ENCODE measurements at places on chromosomes 16 and 17.

DNA sequence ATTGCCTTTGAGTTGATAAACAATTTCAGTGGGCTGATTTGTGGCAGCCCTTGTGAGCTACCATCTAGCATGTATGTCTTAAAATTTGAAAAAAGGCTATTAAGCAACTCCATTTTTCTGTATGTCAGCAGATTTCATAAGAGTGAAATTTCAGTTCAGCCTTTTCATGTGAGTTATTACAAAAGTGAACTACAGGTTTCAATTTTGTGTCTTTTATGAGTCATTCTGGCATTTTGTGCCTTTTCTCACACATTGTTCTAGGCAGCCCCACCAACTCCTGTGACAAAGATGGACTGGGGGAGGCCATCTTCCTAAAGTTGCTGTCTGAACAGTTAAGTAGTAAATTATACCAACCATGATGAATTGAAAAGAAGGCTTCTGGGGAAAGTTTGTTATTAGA, 52.1 kb downstream of the USP10 start:
- DNase-seq = no peak

GRCh38 chr17:41498276-41498675, 7.1 kb downstream of the KRT13 start:
- DNase-seq = no peak

DNA sequence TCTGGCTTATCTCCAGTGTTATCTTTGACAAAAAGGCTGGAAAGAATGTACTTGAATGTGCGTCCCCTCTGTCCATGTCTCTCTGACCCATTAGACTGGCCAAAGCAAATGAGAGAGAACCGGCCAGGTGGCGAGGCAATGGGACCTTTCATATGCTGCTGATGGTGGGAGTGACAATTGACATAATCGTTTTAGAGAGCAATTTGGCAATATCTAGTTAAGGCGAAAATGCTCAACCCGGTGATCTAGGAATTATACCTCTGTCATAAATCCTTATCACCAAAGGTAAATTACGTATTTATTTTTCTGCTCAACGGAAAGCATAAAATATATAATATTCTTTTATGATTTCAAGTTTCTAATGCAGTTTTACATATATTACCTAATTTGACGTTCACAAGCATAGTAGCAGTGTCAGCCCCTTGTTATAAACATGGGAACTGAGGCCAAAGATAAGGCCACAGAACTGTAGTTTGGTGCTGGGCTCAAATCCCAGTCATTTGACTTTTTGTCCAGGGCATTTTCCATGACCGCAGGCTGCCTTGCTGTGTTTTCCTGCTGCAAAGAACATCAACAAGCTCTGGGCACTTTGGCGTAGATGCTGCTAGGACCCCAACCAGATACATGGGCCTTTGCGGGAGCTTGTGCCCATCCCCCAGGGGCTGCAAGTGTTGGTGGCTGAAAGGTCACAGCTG, 14.7 kb upstream of the SDK2 start:
- DNase-seq = no peak

DNA sequence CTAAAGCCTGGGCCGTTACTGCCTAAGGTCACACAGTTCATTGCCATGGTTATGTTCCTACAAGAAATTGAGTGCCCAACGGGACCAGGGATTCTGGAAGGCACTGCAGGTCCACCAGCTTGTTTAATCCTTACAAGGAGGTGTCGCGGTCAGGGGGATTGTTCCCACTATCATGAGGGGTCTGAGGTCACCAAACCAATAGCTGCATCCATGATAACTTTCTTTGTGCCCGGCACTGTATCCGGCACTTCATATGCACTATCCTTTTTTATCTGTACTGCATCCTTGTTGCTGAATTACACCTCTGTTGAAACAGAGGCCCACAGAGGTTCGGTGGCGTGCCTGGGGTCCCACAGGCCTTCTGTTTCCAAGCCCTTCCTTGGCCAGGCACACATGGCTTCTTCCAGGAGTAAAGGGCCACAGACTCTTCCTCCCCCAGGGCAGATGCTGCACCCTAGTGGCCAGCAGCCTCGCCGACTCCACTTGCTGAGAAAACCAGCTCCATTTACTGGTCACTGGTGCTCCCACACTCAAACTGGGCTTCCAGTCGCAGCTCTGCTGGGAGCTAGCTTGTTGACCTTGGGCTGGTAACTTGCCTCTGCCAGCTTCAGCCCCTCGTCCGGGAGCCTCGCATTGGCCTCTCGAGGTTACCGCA, 82.0 kb upstream of the PLCG2 start:
- peak; percentile 35 for DNase-seq

GRCh38 chr16:84616515-84616914, 1.4 kb downstream of the COTL1 start:
- no peak for DNase-seq

DNA sequence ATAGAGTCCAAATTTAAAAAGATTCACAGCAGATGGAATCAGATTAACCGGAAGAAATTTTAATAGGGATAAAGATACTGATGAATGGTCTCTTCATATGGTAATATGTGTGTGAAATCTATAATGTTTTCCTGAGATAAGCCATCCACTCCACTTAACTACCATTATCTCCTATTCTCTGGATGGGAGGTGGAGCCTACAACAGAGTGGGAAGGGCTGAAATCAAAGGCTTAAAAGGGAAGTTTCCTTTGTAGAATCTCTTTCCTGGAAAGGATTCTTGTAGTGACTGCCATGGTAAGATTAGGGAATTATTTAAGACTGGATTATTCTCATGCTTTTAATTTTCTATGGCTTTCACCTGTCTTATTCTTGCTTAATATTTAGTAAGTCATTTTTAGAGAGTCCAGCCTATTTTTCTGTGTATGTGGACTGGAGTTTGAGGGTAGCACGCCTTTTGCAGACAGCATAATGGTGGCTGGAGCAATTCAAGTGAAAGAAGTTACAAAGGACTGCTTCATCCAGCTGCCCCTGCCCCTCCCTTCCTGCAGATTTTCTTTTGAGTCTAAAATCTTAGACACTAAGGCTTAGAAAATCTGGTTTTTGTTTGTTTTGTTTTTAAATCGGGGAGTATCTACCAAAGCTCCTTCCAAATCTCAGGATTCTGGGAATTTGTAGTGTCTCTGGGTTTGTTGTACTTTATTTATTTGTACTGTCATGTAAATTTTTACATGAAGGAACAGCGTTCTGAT, 26.5 kb downstream of the KAT7 start:
- DNase-seq = no peak

DNA sequence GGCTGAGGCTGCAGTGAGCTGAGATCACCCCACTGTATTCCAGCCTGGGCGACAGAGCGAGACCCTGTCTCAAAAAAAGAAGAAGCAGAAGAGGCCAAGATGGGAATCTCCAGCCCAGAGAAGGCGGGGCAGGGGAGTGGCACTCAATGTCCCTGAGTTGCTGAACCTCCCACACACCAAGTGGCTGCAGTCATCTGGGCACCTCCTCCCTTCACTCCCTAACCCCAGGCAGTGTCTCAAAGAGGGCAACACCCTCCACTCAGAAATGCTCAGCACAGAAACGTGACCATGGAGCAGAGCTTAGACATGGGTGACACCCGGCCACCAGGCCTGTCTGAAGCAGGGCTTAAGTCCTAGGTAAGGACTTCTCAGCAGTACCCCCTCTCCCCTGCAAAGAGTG, 36.3 kb upstream of the BCAR1 start:
- no peak for DNase-seq

DNA sequence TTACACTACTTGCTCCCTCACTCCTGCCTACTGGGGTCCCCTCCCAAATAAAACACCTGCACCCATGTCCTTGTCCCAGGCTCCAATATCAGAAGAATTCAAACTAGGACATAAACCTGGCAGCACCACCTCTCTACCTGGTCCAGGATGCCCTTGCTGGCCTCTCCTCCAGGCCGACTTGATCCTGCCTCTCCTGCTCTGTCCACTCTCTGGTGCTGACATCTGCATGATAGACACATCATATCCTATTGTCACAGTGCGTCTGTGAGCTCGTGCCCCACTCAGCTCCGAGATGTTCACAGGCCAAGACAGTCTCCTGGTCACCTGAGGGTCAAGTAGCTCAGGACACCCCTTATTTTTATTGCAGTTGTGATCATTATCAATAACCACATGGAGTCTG, 31.5 kb upstream of the GRIN2A start:
- no peak for DNase-seq

DNA sequence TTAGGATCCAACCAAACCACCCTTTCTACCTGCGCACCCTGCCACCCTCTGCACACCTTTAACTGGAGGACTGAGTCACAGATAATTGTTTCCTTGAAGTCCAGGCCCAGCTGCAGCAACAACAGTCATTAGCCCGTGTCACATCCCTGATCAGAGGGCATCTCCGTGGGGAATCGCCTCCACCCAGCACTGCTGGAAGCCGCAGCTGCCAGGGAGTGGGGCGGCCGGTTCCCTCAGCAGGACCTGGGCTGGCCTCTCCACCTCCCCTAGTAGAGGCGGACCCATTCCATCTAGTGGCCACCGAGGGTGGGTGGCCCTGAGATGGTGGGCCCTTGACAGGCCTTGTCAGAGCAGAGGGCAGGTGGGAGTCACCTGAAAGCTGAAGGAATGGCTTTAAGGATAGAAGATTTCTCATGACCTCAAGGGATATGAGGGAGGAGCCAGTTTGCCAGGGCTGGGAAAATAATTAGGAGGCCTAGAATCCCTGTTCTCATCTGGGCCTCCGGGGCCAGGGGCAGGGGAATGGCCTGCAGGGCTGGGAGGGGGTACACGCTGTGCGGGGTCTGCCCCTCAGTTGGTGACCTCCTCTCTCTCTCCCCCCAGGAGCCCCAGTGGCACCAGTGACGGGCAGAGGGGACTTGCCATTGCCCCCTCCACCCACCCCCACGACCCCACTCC, 6.2 kb downstream of the PRSS53 start:
- no peak for DNase-seq

DNA sequence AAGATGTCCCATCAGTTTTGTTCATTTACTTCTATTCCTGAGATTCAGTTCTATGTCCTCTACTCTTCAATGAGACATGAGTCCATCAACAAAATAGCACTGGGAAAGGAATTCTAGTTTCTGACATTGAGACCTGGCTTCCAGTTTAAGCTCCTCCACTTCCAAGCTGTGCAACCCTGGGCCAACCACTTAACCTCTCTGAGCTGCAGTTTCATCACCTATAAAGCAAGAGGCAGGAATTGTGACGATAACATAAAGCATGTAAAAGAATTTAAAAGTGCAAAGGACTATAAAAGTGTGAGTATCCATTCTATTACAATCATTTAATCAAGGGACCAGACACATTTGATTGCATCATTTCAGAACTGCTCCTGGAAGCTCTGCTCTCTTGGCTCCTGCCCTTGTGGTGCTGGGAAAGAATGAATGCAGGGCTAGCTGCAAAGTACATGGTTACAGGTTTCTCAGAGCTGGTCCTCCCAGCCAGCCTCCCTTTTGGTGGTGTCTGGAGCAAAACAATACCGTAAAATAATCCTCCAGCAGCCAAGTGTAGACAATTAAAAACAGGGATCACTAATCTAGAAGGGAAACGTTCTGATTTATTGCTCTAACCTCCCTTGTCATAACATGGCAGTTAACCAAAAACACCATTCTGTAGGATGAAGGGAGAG, 113.9 kb downstream of the VPS53 start:
- DNase-seq = no peak

DNA sequence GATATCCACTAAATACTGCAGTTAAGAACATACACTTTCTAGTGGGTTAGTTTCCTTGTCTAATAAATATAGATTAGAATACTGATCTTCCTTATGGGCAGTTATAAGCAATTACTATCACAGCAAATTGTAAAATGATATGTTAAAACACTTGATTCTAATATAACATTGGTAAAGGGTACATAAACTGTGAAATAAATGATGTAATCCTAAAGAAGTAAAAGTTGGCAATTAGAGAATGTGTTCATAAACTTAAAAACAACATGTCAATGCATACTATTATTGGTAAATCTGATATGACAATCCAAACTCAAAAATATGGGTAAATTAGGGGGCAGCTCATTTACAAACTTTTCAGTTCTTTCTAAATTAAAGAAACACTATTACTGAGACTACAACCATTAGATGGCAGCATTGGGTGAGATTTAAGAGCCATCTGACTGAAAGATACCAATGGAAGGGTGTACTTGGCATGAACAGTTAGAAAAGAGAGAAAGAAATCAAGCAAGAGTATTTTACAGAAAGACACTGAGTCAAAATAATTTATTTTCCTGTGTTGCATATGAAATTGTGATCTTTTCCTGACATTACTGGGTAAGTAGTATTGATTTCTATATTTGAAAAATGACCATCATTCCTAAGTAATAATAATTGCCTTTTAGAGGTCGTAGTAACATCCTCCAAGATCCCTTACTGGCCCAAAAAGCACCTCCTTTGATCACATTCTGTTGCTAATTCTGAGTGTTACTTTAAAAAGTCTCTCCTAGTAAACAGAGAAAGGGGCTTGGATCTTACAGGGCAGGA, 119.6 kb downstream of the SPAG9 start:
- peak; percentile 35 for DNase-seq

DNA sequence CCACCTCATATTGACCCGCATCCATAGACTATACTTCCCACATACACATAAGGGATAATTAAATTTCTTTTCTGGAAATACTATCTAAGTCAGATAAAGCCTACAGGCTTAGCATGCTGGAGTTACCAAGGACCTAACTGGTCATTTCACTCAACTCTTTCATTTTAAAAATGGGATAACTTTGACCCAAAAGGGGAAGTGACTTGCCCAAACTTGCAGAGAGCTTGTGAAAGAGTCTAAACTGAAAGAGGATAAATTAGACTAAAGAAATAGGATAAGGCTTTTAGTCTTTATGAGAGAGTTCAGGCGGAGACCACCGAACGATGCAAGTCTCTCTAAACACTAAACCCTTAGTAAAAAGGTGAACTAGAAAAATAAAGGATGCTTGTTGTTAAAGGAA, 3.9 kb upstream of the KRT33A start:
- no peak for DNase-seq

- no peak for DNase-seq
Observed at GRCh38 chr16:82699711-82700495, 73.1 kb downstream of the CDH13 start.

DNA sequence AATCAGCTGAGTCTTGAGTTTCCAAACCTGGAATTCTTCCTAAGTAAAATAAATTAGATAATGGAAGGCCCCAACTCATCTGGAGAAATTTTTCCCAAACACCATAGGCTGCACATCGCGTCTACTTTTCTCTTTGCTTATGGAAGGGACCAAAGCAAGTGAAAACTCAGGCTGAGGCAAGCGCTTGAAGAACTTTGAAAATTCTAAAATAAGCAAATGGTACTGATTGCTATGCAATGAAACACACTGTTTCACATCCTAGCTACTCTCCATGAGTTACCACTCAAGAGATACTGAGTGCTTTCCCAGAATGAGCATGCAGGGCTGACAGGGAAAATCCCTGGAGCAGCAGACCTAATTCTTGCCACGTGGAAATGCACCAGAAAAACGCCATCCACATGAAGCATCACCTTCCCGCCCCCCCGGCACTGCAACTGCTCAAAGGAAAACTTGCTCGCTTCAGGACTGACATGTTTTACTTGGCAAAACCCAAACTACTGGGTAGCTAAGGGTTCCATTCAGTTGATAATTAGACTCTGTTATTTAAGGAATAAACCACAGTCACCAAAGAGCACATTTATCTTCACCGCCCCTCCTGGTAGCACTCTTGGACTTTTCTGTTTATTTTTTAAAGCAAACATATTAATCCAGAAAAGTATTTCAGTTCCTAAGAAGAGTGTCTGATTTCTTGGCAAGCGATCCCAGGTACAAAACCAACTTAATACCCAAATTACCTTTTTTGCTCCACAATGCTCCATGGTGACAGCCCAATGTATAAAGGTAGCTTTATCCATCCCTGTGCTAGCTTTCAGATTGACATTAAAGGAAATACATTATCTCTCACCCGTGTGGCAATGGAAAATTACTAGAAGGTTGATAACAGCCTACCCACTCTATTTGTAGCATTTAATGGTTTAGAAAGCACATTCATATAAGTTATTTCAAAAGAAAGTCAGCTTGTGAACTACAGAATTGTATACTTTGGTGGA, 62.5 kb downstream of the WDR59 start:
- no peak for DNase-seq

GRCh38 chr16:89375021-89375420, 115.3 kb downstream of the ANKRD11 start:
- no peak for DNase-seq
